ENCODE measurements at places on chromosomes 12 and 14.

DNA sequence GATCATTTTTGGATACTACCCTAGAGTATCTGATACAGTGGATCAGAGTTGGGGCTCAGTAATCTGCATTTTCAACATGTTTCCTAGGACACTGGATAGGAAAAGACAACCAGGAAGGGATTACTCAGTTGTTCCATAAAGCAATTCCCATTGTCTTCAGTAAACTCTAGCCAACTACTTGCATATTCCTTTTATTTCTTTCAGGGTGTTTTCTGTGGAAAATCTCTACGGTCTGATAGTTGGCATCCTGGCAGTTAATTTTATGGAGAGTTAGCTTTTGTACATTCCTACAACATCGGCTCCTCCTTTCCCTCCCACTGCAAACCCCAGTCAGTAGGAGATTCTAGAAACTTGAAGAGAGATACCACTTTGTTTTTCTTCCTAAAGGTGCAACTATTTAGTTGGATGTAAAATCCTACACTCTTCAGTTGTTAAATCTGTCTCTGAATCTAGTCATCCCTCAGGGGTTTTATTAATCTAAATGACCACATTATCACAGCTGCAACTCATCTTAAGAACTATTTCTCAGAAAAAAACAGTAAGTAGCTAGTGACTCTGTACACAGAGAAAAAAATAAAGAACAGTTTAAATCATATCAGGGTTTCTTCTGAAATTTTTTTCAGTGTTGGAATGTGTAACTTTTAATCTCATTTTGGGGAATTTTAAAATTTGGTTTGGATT, 103.9 kb downstream of the PDE3A start:
- no peak for DNase-seq

- no peak for DNase-seq
Observed at GRCh38 chr14:34826661-34827060, 48.5 kb downstream of the BAZ1A start.

GRCh38 chr14:95087619-95088018, 69.7 kb downstream of the DICER1 start:
- no peak for DNase-seq

- DNase-seq, result no peak
Observed at GRCh38 chr12:58764100-58764953, 156.0 kb downstream of the LRIG3 start.

- DNase-seq, result no peak
Observed at GRCh38 chr12:3607039-3607720, 116.2 kb downstream of the PRMT8 start.

DNA sequence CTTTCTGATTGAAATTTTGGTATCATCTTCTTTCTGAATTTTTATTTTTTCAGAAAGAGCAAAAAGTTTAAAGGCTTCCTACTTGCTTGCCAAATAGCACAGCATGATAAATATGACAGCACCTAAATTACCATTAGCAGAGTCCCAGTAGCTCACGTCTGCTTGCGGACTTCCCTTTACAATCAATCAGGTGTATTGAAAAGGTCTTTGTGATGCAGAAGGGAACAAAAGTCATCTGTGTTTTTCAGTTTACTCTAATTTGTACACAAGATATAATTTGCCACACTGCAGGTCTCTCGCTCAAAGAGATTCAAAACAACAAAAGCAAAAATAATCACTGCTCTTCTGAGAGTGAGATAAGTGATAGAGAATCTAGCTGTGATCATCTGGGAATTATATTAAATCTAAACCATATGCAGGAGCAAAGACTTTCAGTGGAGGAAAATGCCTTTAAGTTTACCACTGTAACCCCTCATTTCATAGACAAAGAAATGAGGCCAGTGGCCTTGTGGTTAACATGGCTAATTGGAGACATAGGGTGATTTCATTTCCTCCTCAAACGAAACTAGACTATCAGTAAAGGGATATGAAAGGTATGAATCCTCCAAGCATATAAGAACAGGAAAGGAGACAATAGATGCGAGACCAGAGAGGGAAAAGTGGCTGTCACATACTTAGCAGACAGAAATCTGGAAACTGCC, 240.8 kb upstream of the TMPO start:
- no peak for DNase-seq

GRCh38 chr14:61489932-61490331, 168.6 kb downstream of the PRKCH start:
- DNase-seq, result no peak

DNA sequence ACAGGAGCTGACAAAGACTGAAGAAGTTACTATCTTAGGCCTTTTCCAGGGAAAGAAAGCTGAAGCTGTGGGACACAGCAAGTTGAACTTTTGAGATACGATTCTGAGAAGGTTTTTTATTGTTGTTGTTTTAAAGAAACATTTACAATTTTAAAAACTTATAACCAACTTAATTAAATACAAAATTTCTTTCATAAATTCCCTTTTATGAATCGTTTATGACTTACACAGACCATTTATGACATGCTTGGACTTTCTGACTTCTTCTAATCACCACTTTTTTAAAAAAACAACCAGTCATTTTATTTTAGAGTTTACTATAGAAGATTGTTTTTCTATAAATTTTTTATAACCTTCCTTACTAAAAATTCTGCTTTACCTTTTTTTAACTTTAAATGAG, 68.7 kb downstream of the DHRS2 start:
- no peak for DNase-seq

GRCh38 chr12:30988086-30988485, 61.5 kb downstream of the TSPAN11 start:
- no peak for DNase-seq

DNA sequence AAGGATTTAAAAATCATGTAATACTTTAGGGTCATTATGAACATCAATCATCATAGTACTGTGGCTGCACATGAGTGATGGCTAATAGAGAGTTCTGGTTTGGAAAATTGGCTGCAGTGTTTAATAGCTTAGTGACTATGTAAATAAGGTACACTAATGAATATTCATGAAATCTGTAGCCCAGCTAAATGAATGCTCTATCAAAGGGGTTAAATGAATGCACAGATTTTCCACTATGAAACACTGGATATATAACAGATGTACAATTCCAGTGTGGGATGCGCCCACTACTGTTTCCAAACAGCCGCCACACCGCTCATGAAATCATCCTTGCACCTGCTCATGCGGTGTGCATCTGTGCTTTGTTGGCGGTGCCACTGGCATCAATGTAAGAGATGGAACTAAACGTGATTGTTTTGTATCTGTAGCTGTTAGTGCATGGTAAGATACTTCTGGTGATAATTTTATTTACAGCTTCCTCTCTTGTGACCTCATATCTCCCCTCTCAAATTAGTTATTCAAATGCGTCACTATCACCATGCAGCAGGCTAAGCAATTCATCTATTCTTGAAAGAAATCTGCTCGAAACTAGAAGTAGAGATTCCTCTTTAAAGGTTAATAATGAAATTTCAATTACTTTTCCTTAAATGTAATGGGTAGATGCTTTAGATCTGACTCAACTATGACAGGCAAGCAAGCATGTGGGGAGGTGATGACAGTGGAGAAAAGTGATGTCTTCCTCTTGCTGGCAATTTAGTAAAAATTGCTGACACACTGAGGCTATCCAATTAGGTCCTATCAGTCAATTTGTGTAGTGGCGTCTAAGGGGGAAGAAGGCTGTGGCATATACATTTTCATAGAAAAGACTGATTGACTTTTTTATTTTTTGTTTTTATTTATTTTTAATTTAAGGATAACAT, 433.6 kb downstream of the AEBP2 start:
- DNase-seq, result no peak

GRCh38 chr14:87233806-87234384, 759.1 kb downstream of the GALC start:
- no peak for DNase-seq

DNA sequence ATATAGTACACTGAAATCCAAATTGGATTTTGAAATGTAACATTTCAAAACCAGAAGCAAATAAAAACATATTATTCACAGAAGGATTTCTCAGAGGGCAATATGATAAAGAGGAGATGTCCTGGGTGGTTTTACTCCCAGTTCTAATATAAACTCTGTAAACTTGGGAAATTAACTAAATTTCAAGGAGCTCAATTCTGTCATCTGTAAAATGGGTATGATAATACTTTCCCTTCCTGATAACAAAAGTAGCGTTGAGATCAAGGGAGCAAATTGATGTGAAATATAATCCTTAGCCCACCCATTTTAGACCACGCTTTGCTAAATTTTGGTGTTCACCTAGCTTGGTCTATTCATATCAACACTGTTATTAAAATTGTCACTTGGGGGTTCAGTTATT, 192.5 kb upstream of the BTG1 start:
- no peak for DNase-seq

DNA sequence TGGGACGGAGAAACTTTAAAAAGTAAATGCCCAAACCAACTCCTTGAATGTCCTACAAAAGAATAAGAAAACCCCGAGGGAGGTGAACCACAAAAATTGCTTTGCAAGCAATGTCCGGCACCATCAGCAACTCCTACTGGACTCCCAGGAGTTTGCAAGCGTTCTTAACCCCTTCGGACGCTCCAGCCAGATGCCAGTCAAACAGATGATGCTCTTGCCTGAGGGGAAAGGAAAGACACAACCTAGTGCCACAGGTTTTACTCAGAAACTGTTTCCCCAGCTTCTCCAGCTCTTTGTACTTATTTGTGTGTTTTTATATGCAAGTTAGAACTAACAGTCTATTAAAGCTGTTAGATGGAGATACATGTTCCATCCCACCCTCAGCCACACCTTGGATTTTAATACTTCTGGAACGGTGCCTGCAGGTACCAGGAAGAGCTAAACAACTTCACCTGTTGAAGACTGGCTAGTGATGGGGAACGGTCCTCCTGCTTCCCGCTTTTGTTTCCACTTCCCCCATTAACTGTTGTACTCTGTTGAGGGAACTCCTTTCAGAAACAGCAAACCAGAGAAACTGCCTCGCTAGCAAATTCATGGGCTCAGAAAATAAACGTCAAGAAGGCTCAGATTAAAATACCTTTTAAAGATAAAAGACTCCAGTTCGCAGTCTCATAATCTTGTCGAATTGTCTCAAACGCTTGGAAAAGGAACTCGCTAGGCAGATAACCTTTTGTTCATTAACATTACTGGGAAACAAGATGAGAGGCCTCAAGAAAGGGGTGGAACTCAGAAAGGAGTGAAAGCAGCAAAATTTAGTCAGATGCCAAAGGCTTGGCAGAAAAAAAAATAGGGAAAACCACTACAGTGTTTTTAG, 1.1 kb upstream of the FERMT2 start:
- no peak for DNase-seq

GRCh38 chr14:73211251-73212040, 25.9 kb upstream of the PAPLN start:
- DNase-seq, result no peak

GRCh38 chr12:19014240-19014639, 115.3 kb upstream of the PLEKHA5 start:
- DNase-seq, result no peak

DNA sequence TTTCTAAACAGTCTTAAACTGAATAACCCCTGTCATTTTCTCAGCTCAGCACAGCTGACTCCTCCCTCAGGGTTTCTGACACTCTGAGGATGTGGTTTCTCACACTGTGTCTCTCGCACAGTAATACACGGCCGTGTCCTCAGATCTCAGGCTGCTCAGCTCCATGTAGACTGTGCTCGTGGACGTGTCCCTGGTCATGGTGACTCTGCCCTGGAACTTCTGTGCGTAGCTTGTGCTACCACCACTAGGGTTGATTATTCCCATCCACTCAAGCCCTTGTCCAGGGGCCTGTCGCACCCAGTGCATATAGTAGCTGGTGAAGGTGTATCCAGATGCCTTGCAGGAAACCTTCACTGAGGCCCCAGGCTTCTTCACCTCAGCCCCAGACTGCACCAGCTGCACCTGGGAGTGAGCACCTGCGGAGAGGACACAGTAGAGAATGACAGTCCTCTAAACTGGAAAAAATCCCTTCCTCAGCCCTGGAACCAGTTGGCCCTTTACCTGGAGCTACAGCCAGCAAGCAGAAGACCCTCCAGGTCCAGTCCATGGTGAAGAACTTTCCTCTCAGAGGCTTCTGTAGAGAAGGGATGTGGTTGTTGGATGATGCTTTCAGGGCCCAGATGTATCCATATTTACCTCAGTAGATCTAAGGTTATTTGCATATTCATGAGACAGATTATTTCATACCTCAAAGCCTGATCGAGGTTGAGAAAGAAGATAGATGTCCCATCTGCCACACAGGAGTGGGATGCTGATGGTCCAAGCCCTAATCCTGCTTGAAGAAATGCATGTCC, 984.8 kb downstream of the TMEM121 start:
- peak; percentile 25 for DNase-seq

DNA sequence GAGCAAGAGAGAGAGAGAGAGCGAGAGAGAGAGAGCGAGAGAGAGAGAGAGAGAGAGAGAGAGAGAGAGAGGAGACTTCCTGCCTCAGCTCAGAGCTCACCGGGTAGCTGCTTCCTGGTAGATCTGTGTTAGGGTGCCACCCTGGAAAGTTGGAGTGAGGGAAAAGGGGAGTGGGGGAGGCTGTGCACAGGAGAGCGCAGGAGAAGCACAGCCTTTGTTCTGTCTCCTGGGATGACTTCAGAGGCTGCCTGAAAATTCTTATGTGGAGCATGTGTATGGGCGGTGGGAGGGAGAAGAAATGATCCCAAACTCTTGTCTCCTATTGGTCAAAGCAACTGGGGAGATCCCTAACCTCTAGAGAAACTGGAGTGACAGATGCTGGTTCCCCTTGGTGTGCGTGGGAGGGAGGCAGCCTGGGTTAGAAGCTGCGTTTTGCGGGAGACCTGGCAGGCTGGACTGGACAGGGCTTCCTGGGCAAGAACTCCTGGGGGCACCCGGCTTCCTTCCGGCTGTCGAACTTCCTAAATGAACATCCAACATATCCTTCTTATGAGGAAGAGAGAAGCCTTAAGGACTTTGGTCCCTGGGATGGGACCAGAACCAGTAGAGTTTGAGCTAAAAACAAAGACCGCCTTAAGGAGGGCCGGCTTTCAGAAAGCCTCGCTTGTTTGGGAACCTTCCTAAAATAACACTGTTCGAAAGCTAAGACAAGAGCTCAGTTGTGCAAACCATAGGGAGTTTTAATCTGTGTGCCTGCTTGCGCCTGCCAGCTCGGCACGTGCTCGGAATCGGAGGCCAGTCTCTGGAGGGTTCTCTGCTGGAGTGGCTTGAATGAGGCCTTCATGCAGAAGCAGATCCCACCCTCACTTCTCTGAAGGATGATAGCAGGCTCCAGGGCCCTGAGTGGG, 30.4 kb upstream of the BEGAIN start:
- DNase-seq, result no peak

- DNase-seq, result no peak
Observed at GRCh38 chr12:98738539-98738938, 93.4 kb downstream of the APAF1 start.

DNA sequence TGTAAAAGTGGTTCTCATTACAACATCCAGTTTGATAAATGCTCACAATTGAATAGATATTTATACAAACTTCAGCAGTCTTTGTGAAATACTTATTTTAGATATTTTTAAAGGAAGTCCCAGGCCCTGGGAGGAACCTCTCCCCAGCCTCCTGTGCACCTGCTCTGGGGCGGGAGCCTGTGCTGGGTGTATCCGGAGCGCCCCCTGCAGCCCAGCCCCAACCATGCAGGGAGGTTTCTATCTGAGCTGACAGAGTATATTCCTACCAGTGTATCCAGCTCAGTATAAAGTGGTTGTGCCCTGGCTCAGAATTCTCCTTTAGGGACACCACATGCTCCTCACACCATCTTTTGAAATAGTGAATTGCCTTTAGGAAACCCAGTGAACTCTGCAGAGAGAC, 851.8 kb downstream of the TMEM121 start:
- DNase-seq, result no peak
